ENCODE measurements at places on chromosomes 7 and 10.

DNA sequence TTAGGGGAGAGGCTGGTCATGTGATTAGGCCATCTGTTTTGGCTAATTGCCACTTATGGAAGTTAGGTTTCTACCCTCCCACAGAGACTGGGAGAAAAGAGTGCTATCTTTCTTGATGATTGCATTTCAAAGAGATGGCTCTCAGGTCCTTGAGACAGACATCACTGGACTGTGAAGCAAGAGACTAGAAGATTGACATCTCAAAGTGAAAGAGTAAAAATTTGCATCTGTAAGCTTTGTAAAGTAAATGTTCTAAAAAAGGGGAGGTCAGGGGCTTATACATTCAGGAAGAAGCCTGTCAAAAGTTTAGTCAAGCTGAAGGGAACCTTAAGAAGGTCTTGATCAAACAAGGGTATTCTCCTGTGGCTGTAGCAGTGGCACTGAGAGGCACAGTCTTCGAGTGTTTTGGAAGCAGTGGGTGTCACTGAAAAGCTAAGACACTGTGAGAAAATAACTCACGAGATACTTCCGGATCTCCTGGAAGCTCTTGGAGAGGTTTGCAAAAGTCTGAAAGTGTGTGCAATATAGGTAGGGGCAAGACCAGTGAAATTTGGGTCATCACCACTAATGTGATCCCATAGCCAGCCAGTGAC is 342.1 kb downstream of the PHF14 start:
- DNase-seq, result no peak

- no peak for DNase-seq
These were observed 3.1 kb upstream of the BRI3 start for GRCh38 chr7:98278408-98278807.

- peak; percentile 54 for DNase-seq
These were observed 15.0 kb downstream of the PTN start for GRCh38 chr7:137328373-137329120.

DNA sequence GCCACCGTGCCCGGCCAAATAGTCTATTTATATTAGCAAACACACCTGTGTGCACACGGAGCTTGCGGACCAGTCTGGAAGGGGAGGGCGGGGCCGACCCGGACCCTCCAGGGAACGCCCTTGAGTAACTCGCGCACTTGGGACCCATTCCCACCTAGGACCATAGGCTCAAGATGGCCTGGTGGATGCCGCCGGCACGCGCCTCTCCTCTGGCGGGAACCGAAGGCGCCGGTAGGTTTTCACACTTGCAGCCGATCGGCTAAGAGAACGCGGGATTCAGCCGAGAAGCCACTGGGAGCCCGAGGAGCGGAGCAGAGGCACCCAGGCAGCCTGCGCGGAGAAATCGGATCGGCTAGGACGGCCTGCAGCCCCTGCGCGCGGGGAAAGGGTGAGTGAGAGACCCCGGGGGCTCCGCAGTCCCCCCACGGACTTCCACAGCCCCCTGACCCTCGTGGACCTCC is 18.9 kb downstream of the IFT22 start:
- no peak for DNase-seq

GRCh38 chr7:55099066-55099820 is 80.4 kb downstream of the EGFR start:
- no peak for DNase-seq

GRCh38 chr10:133100706-133101415 is 13.1 kb downstream of the ADGRA1 start:
- no peak for DNase-seq

DNA sequence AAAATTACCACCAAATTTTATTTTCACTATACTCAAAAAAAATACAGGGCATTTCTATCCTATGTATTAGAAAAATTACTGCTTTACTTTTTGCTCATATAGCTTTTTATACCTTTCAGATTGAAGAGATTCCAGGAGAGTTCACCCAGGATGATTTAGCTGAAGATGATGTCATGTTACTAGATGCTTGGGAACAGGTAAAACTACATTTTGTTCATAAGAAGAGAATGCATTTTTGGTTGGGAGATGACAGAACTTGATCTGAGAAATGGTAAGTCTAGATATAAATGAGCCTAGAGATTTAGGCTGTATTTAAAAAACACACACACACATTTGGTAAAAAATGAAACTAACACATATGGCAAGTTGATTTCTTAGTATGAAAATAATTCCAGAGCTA is 38.1 kb upstream of the ARL4A start:
- DNase-seq, result peak; percentile 89

DNA sequence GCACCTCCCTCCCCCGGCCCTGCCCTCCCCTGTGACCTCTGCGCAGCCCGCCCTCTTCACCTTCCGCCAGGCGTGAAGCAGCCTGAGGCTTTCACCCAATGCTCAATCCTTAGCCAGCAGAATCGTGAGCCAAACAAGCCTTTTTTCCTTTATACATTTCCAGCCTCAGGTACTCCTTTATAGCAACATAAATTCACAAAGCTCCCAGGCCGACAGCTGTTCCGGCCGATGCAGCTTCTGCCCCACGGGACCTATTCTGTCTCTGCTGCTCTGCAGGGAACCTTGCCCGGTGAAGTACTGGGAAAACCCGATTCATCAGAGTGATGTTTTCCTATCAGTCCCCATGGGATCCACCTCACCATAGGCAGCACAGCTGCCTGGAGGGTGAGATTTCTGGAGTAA is 87.4 kb downstream of the CHST15 start:
- DNase-seq, result no peak

DNA sequence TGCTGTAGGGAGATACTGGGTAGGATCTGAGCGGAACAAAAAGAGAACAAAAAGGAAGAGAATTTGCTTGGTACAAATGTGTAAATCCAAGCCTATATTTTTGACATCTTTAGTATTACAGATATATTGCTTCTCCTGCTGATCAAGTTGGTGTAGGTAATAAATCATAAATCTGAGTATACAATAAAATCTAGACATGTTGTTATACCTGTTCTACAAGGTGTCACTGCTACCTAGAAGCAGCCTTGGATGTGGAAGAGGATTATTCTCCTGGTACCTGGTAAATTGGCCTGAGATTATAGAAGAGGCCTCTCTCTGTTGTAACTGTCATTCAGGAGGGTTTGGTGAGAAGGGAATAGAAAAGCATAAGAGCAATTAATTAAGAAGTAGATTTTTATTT is 89.9 kb upstream of the LSM8 start:
- no peak for DNase-seq

Data from trophoblast cell (in vitro differentiated cells and primary cell).